Activated T-cell treated with anti-CD3 and anti-CD28 coated beads for 1 hour (primary cell): ENCODE measurements at places on chromosomes 3 and 15.

- no peak for DNase-seq
Observed at GRCh38 chr3:128060473-128061381, 8.5 kb downstream of the SEC61A1 start.

- DNase-seq = no peak
Observed at GRCh38 chr3:140508550-140508949, 169.3 kb upstream of the TRIM42 start.

- no peak for DNase-seq
Observed at GRCh38 chr15:34808016-34808415, 12.7 kb upstream of the ACTC1 start.

- no peak for DNase-seq
Observed at GRCh38 chr3:173819368-173819767, 421.8 kb downstream of the NLGN1 start.

DNA sequence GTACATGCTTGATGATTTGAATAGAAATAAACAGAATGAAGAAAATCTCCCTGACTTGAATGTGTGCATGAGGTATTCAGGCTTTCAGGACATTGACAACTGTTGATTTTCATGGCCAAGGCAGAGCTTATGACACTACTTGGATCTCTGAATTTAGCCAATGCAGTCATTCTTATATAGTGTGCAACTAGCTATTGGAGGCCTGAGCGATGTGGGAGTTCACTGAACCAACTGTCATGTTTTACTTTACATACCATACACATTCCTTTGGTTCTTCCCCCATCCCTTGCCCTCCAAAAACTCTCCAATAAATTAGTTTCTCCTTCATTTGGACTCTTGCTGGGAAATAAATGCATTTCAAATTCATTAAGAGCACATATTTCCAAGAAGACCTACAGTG, 460.4 kb downstream of the RBMS3 start:
- no peak for DNase-seq

GRCh38 chr3:45143673-45144671, 2.2 kb downstream of the CDCP1 start:
- no peak for DNase-seq

DNA sequence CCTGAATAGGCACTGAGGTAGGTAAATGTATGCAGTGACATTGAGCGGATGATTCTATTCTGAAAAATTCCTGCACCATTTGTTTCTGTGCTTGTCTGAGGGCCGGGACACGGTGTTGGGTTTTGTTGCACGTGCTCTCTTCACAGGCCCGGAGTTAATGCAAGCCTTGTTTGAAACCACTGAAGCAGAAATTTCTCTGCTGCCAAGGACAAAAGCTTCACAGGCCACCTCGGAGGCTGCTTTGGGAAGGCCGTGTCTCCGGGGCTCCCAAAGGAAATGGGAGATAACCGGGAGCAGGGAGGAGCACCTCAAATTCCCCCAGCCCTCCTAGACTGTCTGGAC, 179.4 kb downstream of the OPA1 start:
- DNase-seq = no peak

GRCh38 chr3:13559764-13560525, 11.0 kb downstream of the FBLN2 start:
- no peak for DNase-seq

GRCh38 chr15:34651997-34652725, 68.7 kb upstream of the GOLGA8B start:
- no peak for DNase-seq

DNA sequence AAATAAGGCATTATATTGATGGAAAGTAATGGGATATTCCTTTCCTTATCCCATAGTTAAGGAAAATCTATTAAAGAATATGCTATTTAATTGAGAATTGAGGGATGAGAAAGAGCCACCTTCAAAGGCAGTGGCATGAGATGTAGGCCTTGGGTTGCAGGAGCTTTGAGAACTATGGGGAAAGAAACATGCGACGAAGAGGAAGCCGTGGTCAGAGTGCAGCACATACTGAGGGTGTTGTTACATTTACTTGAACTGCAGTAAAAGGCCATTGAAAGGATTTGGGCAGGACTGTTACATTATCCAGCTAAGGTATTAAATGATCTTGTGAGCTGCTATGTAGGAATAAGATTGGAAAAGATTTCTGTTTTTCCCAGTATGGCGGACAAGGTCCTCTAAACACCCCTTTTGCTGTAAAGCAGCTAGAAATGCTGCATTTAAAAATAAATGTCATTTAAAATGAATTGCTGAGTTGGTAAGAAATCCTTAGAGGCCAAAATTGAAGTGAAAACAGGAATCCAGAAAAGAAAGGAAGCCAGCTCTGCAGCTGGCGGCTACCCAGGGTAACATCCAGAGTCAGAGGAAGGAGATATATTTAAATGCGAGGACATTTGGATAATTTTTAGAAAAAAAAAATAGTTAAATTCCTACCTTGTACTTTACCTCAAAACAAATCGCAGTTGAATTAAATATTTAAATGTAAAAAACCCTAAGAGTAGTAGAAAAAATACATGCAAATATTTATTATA, 61.7 kb downstream of the IL1RAP start:
- DNase-seq = no peak

DNA sequence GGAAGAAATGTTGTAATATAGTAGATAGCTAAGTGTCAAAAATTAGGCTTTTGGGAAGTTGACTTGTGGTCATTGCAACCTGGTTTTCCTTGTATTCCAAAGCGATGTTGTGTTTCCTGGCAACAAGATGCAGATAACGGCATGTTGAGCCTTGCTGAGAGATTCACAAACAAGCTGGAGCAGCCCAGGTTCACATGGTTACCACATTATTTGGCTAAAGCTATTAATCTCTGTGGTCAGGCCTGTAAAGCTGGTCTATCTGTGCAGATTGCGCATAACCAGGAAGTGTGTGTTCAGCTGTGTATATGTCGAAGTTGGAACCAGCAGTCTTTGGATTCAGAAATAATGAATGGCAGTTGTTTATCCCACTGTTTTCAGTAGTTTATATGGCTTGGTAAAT, 6.6 kb downstream of the TIPARP start:
- DNase-seq = no peak

- no peak for DNase-seq
Observed at GRCh38 chr15:95284933-95285421, 1045.5 kb upstream of the NR2F2 start.

DNA sequence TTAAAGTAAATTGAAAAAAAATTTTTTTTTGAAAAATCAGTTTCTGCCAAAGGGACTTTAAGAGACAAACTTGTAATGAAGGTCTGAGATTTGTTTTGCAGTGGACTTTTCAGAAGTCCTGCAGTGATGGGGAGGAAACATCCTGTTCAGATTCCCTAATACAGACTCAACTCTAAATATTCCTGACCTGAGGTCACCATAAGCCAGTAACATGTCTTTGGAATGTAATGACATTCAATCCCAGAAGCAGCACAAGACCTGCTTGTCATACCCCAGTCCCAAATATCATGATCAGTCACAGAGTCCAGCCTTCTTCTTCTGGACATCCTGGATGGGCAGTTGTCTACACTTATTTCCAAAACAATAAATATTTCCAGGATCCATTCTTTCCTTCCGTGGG, 53.6 kb downstream of the TMEM39A start:
- DNase-seq = no peak

- no peak for DNase-seq
Observed at GRCh38 chr3:32148351-32148750, 41.9 kb downstream of the GPD1L start.

- DNase-seq = no peak
Observed at GRCh38 chr3:180416111-180416594, 185.8 kb upstream of the TTC14 start.

- DNase-seq = no peak
Observed at GRCh38 chr3:51373658-51374421, 11.3 kb upstream of the MANF start.

- no peak for DNase-seq
Observed at GRCh38 chr15:92881211-92881754, 18.8 kb upstream of the CHD2 start.

- DNase-seq = no peak
Observed at GRCh38 chr3:161050935-161051334, 54.2 kb downstream of the B3GALNT1 start.

- DNase-seq = no peak
Observed at GRCh38 chr15:37375519-37375918, 275.2 kb upstream of the MEIS2 start.

- no peak for DNase-seq
Observed at GRCh38 chr3:69299344-69299743, 86.5 kb downstream of the FRMD4B start.
